ENCODE measurements at places on chromosomes 1 and 21. TPM values are rescaled to one million over a fixed set of nuclear protein-coding genes. Genes with fewer than 3 reads are reported as not detected.
A peak's percentile ranks its signal among the peaks of the same experiment; 100 is the strongest.

The CAMK1G gene
- not detected for total RNA-seq

GRCh38 chr1:111217183-111217910, 10.2 kb upstream of the CHI3L2 start:
- no peak for DNase-seq
- H3K4me1 ChIP-seq: peaks cover 97% of the 10 kb centered on the region
- peaks cover 3% of the 10 kb centered on the region for H3K36me3 ChIP-seq
- H3K27me3 ChIP-seq: no peaks in the 10 kb centered on the region
- H3K4me3 ChIP-seq: peak overlapping the region; percentile 6
- H3K27ac ChIP-seq: peak overlapping the region; percentile 91

The ZNF593OS gene
- not detected for total RNA-seq

GRCh38 chr1:159923203-159924024, 1.9 kb downstream of the TAGLN2 start:
- peaks cover 60% of the 10 kb centered on the region for H3K36me3 ChIP-seq
- no peaks in the 10 kb centered on the region for H3K27me3 ChIP-seq
- peaks cover 40% of the 10 kb centered on the region for H3K4me1 ChIP-seq
- H3K4me3 ChIP-seq: peak overlapping the region; percentile 95

DNA sequence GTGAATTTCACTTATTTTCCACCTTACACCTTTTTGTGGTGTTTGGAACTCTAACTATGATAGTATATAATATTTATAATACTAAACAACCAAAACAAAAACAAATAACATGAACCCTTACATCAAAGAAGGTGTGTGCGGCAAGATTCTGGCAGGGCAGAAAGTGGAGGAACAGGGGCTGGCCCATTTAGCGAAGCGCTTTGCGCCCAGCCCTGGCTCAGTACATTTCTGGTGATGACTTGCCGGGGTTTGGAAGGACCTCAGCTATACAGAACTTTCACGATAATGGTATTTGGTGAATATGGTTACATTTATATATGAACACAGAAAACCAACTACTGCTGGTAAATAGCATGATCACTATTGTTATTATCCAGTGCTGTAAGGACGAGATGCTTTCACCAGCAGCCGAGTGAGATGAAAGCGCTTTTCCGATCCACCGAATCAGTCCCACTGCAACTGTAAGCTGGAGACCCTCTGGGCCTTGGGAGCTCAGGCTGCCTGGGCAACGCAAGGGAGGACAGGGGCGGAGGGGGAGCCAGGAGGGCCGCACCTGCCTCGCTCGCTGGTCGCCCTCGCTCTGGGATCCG, 63.9 kb downstream of the CD247 start:
- H3K27me3 ChIP-seq: no peaks in the 10 kb centered on the region
- no peak for DNase-seq
- peaks cover 49% of the 10 kb centered on the region for H3K4me1 ChIP-seq
- H3K27ac ChIP-seq: peak overlapping the region; percentile 51

GRCh38 chr1:165828103-165828668, 772 bp downstream of the UCK2 start:
- peaks cover 29% of the 10 kb centered on the region for H3K36me3 ChIP-seq
- H3K4me3 ChIP-seq: peak overlapping the region; percentile 89
- H3K4me1 ChIP-seq: peaks cover 26% of the 10 kb centered on the region

DNA sequence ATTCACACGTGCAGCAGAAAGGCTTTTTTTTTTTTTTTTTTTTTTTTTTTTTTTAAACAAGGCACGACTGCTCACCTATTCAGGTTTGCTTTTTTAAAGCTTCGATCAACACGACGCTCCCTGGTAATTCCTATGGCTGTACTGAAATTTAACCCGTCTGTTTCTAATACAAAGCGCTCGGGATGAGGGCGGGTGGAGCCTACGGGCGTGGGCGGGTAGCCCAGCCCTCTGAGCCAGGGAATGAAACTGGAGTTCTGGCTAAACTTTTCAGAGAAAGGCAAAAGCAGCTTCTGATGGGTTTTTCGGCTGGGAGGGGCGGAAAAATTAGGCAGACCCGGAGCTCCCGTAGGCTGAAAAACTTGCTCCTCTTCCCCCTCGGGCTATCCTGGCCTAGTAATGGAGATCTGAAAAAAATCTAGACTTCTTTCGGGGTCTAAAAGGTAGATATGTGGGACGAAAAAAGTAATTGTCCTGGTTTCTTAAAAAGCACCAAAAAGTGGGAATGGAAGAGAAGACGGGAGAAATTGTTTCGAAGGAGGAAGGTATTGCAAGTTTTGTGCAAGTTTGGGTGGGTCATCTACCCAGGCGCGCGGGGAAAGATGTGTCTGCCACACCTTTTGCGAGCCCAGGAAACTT, 7.4 kb downstream of the NR5A2 start:
- H3K36me3 ChIP-seq: no peaks in the 10 kb centered on the region
- no peak for DNase-seq
- no peak overlapping the region for H3K4me3 ChIP-seq

DNA sequence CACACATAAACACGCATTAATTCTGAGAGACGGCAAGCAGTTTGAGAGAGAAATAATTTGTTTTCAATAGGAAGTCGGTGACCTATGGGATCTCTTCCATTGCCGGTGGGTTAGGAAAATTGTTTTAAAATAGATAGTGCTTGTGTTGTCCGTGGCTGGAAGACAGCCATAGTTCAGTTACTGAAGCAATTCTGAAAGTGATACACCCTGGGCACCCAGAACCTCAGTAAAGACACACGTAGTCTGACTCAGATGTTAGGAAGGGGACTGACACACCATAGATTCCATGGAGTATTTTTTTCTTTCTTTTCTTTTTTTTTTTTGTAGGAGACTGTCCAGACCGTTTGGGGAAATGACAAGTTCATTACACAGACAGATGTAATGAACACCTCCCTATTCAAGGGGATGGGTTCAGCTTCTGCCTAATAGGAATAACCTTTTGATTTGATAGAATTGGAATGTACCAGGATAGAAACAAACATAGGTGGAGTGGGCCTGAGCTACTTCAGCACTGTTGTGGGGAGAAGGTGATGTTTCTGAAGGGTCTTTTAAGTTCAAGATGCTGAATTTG, 1.6 kb downstream of the C1orf21 start:
- peaks cover 22% of the 10 kb centered on the region for H3K4me1 ChIP-seq
- H3K4me3 ChIP-seq: peak overlapping the region; percentile 87
- H3K27me3 ChIP-seq: peaks cover 70% of the 10 kb centered on the region
- H3K27ac ChIP-seq: peak overlapping the region; percentile 70
- no peaks in the 10 kb centered on the region for H3K36me3 ChIP-seq

GRCh38 chr1:229205854-229206253, 65.1 kb upstream of the RAB4A start:
- H3K36me3 ChIP-seq: no peaks in the 10 kb centered on the region
- DNase-seq: no peak
- peaks cover 9% of the 10 kb centered on the region for H3K27me3 ChIP-seq
- no peak overlapping the region for H3K4me3 ChIP-seq
- peaks cover 2% of the 10 kb centered on the region for H3K4me1 ChIP-seq

DNA sequence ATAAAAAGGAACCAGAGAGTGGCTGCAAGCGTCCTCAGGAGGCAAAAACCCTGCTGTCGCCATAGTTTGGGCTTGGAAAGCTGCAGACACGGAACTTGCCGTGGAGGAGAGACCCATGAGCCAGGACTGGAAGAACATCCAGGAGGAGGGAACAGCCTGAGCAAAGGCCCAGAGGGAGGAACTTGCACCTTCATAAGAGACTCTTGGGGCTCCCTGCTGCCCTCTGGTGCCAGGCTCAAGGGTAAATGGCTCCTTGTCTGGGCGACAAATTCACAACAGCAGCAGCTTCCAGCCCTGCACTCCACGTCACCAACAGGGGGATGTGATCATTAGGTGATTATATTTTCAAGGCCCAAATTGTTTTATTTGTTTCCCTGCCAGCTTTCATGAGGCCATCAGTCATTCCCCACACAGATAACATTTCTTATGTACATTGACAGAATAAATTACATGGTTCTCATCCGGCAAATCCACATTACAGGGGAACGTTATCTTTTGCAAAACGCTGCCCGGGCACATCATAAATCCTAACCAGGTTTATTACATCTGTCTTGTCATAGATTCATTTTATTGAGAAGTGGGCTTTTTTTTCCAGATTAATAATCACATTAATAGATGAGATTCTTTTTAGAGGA, 143.0 kb upstream of the GRIK3 start:
- H3K36me3 ChIP-seq: no peaks in the 10 kb centered on the region
- H3K27ac ChIP-seq: no peak overlapping the region
- no peaks in the 10 kb centered on the region for H3K4me1 ChIP-seq

The INSRR gene
- total RNA-seq: 1.1 TPM

The SHISA4 gene
- total RNA-seq: 0.41 TPM

DNA sequence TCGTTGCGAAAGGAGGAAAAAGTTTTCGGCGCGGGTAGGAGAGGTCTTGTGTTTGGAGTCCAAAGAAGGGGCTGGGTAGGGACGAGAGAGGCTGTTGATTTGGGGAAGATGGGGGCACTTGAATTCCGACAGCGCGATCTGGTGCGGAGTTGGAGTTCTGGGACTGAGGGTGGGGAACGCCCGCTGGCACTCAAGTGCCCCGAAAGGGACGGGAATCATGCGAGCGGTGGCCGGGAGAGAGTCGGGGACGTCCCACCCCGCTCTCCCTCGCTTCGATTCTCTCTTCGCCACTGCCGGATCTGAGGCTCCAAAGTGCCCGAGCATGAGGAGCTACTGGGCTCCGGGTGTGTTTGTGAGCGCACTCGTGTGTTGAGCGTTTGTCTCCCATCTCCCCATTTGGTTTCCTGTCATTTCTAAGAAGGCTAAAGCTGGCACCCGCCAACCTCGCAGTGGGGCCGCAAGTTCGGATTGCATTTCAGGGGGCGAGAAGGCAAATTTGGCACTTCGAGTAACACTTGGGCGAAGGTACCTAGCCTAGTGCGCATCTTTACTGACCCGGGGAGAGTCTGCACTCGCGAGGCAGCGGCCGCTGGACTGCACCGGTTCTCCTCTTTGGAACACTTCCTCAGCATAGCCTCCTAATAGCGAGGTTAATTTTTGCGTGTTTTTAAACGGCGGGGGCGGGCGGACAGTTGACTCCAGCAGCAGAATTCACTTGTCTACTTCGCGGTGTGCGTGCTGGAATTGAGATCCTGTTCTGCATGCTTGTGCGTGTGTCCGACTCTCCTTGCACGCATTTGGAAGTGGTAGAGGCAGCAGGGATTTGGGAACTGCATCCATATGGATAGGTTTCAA, 1.2 kb downstream of the CHRM3 start:
- peaks cover 61% of the 10 kb centered on the region for H3K27me3 ChIP-seq
- H3K4me3 ChIP-seq: peak overlapping the region; percentile 44
- H3K36me3 ChIP-seq: no peaks in the 10 kb centered on the region
- no peak for DNase-seq
- peaks cover 15% of the 10 kb centered on the region for H3K4me1 ChIP-seq
- H3K27ac ChIP-seq: peak overlapping the region; percentile 7

- peaks cover 1% of the 10 kb centered on the region for H3K27me3 ChIP-seq
- DNase-seq: no peak
- peaks cover 30% of the 10 kb centered on the region for H3K36me3 ChIP-seq
- H3K4me3 ChIP-seq: no peak overlapping the region
Measured at GRCh38 chr1:114703242-114703641, 7.9 kb upstream of the AMPD1 start.

DNA sequence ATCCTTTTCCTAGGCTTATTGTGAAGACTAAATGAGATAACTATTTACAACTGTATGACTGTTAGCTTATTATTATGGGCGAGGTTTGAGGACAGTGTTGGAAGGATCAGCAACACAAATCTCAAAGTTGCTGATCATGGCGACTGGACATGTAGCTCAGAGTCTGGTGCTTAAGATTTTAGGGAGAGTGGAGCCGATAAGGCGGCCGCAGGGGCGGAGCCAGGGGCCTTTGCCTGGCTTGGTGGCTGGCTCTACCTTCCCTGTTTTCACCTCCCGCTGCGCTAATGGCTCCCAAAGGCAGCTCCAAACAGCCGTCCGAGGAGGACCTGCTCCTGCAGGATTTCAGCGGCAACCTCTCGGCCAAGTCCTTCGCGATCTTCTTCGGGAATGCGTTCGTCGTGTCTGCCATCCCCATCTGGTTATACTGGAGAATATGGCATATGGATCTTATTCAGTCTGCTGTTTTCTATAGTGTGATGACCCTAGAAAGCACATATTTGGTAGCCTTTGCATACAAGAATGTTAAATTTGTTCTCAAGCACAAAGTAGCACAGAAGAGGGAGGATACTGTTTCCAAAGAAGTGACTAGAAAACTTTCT, 45.5 kb downstream of the GIPC2 start:
- H3K36me3 ChIP-seq: peaks cover 4% of the 10 kb centered on the region
- H3K4me1 ChIP-seq: no peaks in the 10 kb centered on the region

The BRINP3 gene
- total RNA-seq: not detected

The VASH2 gene
- 1.8 TPM for total RNA-seq

DNA sequence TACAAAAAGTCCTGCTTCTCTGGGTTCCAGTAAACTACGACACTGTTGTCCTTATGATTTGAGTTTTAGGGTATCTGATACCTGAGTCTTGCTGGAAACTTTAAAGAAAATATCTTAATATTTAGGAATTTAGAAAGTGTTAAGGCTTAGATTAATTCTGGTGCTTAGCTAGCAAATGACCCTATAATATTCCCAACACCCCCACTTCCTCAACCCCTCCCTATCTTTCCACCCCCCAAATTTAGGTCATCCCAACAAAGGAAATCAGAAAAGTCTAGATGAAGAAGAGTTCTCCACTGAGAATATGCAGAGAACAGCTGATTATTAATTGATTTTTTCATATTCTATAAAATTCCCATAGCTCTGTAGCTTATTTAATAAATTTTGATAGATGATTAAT, 11.7 kb downstream of the STX12 start:
- peaks cover 7% of the 10 kb centered on the region for H3K4me1 ChIP-seq
- H3K36me3 ChIP-seq: peaks cover 12% of the 10 kb centered on the region
- no peak overlapping the region for H3K27ac ChIP-seq

DNA sequence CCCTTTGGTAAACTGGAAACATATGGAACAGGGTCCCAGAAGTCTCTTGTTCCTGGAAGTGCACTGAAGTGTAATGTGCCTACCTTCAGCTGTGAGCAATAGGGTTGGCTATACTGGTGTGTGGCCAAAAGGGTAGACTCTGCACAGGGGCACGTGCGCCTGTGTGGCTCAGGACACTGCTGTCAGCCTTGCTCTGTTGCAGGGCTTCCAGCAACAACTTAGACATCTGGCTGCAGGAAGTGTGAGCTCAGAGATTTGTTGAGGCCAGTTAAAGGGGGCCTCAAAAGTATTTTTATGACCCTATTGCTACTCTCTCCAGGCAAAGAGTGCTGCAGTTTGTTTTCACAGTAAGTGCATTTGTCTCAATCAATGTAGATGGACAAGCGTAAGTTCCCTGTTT, 7.5 kb downstream of the CTPS1 start:
- no peak overlapping the region for H3K4me3 ChIP-seq
- peaks cover 98% of the 10 kb centered on the region for H3K36me3 ChIP-seq
- H3K4me1 ChIP-seq: peaks cover 50% of the 10 kb centered on the region
- H3K27me3 ChIP-seq: no peaks in the 10 kb centered on the region
- peak overlapping the region; percentile 55 for H3K27ac ChIP-seq
- DNase-seq: no peak

- H3K4me1 ChIP-seq: peaks cover 43% of the 10 kb centered on the region
- no peak overlapping the region for H3K4me3 ChIP-seq
- H3K36me3 ChIP-seq: peaks cover 11% of the 10 kb centered on the region
- peak overlapping the region; percentile 31 for H3K27ac ChIP-seq
Measured at GRCh38 chr1:93607814-93608186, 73.8 kb downstream of the BCAR3 start.

The CFAP107 gene
- not detected for total RNA-seq

Measured in activated T-helper 2 cell treated with anti-CD3 and anti-CD28 coated beads, Interferon-gamma antibody, Interleukin-2, Interleukin-4, amounts not matched to agents 10 μg/mL and 5 μg/mL and 100 μg/mL, durations not matched to agents 14 hours and 24 hours and 36 hours (primary cell).